CD4-positive, alpha-beta T cell treated with Interleukin-2 at 100 ng/mL for 4 hours (primary cell): ENCODE measurements at places on chromosomes 4 and X.

DNA sequence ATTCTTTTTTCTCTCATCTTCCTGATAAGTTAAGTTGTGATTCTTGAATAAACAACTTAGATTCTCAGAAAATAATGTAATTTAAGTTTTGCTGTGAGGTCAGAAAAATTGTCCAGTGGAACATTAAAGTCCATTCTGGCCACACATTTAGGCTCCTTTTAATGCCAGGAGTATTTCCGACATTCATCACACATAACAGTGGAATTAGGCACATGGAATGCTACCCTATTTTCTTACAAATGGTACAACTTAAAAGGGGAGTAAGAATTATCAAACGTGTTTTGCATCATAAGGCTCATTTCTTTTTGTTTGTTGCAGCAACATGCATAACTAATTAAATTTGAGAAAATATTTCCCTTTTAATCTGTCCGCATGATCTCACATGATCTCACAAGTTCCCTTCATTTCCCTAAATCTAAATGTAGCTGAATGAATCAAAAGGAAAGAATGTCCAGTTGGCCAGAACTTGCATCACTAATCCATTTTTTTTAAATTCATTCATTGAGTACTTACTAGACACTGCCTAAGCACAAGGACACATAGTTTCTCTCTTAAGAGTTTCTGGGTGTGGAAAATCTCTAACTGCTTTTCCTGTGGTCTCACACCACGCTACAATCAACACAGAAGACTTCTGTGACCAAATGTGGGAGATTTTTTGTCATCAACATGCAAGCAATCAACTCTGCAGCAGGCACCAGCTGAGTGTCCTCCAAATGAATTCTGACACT is 22.0 kb downstream of the SPARCL1 start:
- no peak for DNase-seq

DNA sequence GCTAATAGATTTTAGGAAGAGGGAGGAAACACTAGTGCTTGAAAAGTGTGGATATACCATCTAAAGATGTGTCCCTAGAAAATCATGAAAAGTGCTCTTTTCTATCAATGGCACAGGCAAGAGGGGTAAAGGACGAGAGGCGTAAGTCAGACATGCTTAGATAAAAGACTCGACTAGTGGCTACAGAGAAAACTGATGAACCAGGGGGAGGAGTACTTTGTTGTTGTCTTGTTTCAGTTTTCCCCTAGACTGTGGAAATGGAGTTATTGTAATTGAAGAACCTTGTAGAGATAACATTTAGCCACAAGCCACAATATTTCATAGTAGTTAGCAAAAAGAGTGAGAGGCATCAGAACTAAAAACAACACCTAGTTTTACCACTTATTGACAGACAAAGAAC is 21.4 kb downstream of the GALNTL6 start:
- DNase-seq: no peak

GRCh38 chr4:15390494-15390893 is 37.3 kb upstream of the C1QTNF7 start:
- no peak for DNase-seq

- no peak for DNase-seq
Measured at GRCh38 chr4:48307528-48307927, 33.8 kb upstream of the SLAIN2 start.

GRCh38 chr4:66014146-66014765 is 344.0 kb upstream of the EPHA5 start:
- DNase-seq: no peak

GRCh38 chrX:136055651-136056221 is 70.5 kb downstream of the SLC9A6 start:
- DNase-seq: no peak

- no peak for DNase-seq
Measured at GRCh38 chr4:185740471-185740873, 71.5 kb downstream of the SORBS2 start.

DNA sequence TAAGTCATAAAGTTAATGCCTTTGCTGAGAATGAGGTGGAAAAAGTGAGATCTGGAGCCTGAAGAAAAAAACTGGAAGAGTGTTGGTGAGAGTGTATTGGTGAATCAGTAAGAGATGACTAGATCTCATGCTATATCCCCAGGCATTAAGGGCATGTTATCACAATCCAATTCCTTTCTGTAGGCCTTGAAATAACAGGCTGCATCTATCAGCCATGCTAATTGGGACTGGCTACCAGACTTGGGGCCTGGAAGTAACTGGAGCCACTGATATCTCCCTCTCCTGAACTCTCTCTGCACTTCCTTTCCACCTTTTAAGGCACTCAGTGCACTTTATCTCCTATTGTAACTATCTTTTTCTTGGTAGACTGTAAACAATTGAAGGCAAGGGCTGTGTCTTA is 88.8 kb upstream of the HPRT1 start:
- no peak for DNase-seq

DNA sequence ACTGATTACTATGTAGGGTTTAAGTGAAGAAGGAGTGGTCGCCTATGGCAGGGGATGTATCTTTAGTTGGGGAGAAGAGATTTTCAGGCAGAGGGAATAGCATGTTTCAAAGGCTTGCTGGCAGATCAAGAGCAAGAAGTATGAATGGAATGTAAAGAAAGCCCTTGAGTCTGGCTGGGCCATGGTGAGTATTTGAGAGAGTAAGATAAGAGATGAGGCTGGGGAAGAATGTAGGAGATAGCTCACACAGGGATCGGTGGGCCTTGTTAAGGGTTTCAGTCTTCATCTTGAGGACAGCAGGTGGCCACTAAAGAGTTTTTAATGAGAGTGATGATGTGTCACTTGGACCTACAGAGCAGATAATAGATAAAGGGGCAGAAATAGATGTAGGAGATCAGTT is 319.1 kb upstream of the RPS6KA3 start:
- no peak for DNase-seq

DNA sequence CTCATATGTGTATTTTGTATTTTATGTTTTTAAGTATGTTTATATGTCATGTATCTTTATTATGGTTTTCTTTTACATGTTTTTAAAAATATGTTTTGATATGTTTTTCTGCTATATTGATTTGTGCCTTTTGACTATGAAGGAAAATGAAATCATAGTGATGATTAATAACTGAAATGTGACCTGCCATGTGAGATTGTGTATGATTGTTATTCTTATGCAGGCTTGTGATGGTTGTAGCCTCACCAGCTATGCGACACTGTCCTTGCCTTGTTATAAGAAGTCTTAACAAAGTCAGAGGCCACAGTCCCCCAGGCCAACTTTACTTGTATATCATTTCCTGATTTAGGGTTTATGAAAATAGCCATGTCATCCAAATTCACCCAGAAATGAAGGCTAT is 83.2 kb downstream of the TMEM131L start:
- DNase-seq: no peak

GRCh38 chrX:111352424-111352823 is 59.6 kb downstream of the DCX start:
- no peak for DNase-seq

- no peak for DNase-seq
Measured at GRCh38 chr4:82017680-82018079, 356.1 kb downstream of the HNRNPD start.

- DNase-seq: no peak
Measured at GRCh38 chr4:182969651-182970279, 52.6 kb upstream of the DCTD start.

DNA sequence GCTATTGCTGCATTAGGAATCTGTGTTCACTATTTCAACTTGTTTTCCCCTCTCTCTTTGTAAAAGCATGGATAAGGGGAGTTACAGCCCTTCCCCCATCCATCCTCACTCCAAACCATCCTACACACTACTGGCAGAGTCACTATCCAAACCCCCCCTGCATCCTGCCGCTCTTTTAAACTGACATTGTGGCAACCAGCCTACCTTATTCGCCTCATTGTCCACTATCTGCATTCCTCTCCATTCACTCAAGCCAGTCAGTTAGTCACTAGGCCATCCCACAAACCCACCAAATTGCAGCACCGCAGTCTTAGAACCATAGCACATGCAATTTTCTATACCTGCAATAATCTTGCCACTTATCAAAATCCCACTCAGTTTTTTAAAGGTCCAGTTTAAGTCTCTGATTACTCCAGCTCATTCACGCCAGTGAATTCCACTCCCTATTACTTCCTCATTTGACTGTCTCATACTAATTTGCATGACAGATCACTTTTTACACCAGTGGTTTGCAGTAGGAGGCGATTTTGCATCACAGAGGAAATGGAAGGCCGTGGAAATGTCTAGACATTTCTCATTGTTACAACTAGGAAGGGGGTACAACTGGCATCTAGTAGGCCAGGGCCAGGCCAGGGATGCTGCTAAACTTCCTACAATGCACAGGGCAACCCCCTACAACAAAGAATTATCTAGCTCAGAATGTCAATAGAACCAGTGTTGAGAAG is 181.8 kb downstream of the HS6ST2 start:
- no peak for DNase-seq

DNA sequence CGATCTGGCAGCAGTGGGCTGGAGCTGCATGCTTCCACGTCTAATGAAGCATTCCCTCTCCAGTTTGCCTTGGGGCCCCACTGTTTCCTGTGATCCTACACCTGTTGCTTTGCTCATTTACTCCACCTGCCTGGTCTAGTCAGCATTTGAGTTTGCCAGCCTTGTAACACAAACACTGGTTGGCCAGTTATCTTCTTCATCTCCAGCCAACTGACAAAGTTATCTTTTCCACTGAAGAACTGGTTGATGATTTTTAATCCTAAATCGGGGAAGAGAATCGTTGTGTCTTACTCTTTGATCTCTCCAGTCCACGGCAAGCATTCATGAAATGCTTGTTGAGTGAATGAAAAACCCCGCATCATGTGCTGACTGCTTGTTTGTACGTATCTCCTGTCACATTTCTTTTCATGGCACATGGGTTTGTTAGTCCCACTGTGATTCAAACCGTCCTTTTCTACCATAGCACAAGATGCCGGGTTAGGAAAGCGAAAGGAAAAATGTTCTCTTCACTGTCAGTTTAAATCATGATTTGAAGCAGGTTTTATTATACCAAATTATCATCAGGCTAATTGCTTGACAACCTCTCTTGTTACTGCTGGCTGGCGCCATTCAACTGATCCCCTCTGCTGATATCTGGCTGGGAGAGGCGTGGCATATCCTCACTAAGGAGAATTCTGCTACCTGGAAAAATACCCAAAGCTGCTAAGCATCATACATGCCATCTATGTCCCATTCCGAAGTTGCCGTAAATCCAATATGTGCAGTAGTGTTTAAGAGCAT is 144.8 kb downstream of the SHROOM3 start:
- no peak for DNase-seq

DNA sequence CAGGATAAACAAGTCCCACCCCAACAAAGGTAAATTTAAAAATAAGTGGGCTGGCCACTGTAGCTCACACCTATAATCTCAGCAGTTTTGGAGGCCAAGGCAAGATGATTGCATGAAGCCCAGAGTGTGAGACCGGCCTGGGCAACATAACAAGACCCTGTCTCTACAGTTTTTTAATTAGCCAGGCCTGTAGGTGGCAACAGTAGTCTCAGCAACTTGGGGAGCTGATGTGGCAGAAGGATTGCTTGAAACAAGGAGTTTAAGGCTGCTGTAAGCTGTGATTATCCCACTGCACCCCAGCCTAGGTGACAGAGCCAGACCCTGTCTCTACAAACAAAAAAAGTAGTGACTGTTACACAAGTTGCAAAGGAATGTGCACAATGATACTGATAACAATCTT is 74.6 kb upstream of the FAAH2 start:
- DNase-seq: no peak

DNA sequence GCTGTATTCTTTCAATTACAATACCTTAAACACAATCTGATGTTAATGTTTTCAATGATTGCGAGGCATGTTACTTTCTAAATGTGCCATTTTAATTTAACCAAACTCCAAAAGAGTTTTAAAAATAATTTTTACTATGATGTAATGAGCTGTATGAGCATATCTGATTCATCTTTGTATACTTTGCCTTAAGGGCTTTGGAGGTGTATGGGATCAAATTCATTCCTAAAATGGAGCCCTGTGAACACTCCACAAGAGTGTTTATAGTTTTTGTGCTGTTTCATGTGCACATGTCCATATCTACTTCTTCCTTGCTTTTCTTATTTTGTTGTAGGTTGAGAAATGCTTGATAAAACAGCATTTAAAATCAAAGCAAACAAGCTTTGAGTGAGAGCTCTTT is 82.4 kb downstream of the ATP10D start:
- DNase-seq: no peak

DNA sequence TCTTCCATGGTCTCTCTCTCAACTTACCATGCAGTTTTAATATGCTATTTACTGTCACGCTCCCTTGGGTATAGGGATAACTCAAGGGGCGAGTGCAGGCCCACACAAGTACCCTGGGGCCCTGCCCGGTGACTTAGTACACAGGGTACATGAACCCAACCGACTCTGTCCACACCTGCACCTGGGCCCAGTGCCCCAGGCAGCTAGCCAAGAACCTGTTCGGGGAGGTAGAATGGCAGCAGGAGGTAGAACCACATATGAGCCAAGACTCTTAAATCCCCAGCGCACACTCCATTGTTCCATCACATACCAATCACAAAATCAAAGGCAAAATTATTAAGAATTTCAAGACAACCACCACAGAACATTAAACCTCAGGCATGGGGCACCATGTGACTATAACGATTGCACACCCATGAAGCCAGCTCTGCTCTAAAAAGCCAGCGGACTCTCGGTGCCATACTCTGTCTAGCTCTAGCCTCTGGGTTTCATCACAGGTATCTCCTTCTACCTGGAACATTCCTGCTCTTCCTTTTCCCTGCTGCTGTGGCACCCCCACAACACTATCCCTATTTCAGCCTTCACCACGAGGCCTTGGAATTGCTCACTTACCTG is 14.6 kb downstream of the PHF8 start:
- no peak for DNase-seq

- no peak for DNase-seq
Measured at GRCh38 chrX:17495052-17495451, 120.1 kb downstream of the NHS start.

- no peak for DNase-seq
Measured at GRCh38 chrX:155544881-155545280, 67.9 kb downstream of the TMLHE start.

- no peak for DNase-seq
Measured at GRCh38 chrX:53795576-53795975, 109.1 kb upstream of the HUWE1 start.

DNA sequence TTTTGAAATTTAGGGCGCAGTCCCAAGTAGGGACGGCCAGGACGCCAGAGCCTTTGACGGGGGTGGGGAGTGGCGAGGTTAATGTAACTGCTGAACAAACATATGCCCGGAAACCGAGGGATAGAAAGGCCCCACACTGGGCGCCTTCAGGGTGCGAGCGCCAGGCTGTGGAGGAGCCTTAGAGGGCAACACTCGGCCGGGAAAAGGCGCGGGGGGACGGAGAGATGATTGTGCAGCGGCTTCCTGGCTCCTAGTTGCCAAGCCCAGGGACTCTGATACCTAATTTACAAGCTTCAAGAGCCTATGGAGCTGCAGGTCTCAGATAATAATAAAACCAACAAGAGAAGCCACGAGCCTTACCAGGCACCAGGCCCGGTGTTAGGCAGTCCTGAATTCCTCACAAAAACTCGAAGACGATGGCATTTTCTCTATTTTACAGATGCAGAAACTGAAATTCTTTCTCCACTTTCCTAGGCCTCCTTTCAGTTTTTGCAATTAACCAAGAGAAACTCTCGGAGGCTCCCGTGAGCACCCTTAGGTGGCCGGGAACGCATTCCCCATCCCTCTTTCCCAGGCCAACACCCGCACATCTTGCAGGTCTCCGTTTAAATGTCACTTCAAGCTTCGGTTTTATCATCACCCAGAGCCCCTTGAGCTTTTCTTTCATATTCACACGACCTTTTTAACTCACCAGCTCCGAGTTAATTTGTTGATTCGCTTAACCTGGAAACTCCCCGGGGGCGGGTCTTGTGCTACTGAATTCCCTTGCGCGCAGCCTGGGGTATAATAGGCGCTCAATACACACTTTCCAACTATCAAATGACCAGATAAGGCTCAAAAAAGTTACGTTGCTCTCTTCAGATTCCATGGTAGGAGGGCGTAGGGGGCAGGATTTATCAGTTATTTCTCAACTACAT is 6.4 kb upstream of the GSX2 start:
- no peak for DNase-seq
